ENCODE measurements at places on chromosomes 6 and 20.

- no peak for DNase-seq
These were observed 133.9 kb upstream of the NEDD9 start for GRCh38 chr6:11366183-11366933.

DNA sequence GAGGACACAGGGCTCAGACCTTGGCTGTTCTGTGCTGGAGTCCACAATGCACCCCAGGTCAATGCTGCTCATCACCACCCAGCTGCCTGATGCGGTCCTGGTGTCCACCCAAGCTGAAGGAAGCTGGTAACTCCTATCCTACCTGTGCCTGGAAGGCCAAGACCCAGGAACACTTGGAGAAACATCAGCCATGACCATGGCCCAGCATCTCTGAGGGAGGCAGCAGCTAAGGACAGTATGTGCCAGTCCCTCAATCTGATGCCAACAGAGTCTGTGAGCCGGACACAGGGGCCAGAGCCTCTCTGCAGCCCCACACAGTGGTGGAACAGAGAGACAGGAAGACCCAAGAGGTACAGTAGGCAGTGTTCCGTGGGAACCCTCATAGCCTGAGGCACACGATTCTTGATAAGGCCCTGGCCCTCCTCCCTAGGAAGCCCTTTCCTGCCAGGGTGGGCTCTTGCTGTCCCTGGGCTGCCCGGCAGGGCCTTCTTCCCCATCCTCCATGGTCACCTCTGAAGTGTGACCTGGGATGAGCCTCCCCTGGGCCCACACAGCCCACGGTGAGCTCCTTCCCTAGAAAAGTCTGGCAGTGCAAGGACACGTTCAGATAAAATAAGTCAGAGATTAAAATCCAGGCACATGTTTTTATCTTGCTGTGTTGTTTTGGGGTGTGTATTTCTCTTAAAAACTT lies 170.7 kb downstream of the THBS2 start:
- DNase-seq: no peak

DNA sequence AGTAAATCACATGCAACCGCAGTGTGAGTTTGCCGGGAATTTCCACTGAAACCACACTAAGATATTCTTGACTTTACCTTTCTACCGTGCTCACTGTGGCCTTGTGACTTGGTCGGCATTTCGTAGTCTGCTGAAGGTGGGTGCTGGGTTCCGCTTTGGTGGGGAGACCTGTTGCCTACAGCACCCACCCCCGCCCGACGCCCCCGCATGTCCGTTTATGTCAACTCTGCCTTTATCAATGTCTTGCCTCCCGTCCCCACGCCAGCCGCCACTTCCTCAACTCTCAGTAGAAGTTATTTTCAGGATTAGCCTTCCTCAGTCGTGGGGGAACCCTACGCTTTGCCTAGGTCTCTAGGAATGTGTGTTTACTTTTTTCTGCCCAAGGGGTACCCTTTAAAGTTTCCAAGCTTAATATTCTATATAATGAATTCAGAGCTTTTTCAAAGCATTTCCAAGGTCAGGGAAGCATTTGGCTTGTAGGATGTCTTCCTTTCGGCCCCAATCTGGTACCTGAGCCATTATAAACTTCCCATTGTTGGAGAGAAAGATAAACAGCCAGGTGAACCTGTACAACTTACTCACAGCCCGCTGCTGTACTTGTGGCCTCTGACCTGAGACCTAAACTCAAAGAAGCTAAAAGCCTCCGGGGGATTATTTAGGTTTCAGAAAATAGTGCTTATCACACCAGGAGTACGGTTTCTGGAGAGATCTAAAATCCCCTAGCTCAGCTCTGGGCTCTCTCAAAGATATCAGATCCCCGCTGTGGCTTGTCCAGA lies 54.2 kb downstream of the TBC1D7 start:
- DNase-seq: peak; percentile 54

- no peak for DNase-seq
These were observed 63.6 kb downstream of the FAXC start for GRCh38 chr6:99285881-99286280.

- DNase-seq: no peak
These were observed 35.4 kb downstream of the SLC16A10 start for GRCh38 chr6:111122458-111123286.

DNA sequence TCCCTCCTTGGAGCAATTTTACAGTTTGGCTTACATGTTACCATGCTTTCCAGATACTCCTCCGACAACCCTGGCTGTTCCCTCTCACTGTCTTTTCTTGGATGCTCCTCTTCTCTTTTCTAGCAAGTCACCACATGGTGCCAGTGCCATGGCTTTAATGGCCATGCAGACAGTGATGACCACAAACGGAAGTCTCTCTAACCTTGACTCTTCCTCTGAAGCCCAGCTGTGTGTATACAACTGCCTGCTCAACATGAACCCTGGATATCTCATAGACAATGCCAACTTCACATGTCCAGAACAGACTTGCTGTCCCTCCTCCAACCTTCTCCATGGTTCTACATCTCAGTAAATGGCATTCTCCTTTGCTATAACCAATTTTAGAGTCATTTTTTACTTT lies 49.8 kb upstream of the NEDD9 start:
- no peak for DNase-seq

Measured in activated CD4-positive, alpha-beta T cell treated with anti-CD3 and anti-CD28 coated beads, Interleukin-2, amount 50 U/mL, for 24 hours (primary cell).